Vagina (tissue), 2 donors: ENCODE measurements at places on chromosomes 16 and 17.

GRCh38 chr16:24504472-24505345 is 34.7 kb upstream of the RBBP6 start:
- no peaks in the 10 kb centered on the region for H3K36me3 ChIP-seq
- DNase-seq, result no peak
- H3K27ac ChIP-seq, result no peak overlapping the region
- H3K27me3 ChIP-seq, result no peaks in the 10 kb centered on the region
- no peak overlapping the region for H3K4me3 ChIP-seq

DNA sequence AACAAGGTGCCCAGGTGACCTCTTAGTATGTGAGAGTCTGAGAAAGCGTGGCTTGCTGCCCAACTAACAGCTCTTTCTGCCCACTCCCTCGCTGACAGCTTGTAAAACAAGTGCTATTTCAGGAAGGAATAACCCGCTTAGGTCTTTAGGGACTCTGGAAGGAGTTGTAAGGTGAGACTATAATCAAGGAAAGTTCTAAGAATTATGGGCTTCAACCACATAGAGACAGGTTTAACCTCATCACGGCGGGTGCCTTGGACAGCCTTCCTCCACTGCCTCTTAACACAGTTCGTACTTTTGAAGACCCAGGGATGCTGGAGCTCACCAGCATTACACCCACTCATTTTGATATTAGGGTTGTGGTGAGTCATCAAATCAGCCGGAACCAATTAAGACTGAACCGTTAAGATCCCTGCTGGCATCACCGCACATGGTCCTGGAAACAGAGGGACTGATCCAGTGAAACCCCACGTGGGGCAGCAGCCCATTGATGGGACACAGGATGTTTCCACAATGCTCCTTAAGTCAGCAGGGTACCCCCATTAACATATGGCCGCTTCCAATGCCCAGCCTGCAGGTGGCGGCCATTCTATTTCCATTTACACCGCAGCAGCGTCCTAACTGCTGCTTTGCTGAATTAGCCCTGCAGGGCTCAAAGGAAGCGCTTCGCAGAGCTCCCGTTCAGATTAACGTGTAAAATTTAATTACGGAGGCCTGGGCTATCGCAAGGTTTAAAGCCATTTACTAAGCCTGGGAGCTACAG is 176.6 kb upstream of the SDK2 start:
- H3K4me1 ChIP-seq, result no peaks in the 10 kb centered on the region
- no peaks in the 10 kb centered on the region for H3K36me3 ChIP-seq
- H3K27ac ChIP-seq, result no peak overlapping the region
- no peaks in the 10 kb centered on the region for H3K27me3 ChIP-seq
- DNase-seq, result no peak

DNA sequence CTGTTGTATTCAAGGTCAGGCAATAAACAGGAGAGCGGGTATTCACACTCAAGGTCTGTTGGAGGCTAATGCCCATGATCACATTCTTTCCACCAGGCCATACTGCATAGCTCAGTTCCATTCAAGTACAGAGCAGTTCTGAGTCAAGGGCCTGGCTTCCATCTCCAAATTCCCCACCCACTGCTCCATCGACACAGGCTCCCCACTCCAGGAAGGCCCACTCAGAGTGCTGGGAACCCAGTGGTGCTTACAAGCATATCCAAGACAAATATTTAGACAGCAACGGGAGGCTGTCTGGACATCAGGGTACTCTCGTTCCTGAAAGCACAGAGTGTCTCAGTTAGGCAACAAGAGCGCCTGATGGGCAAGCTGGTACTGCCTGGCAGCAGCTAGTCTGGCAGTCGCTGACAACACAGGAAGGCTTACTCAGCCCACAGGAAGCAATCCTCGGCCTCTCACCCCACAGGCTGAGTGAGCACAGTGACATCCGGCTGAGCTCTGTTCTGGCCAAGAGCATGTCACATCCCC is 40.9 kb downstream of the RFFL start:
- peaks cover 15% of the 10 kb centered on the region for H3K36me3 ChIP-seq
- H3K27me3 ChIP-seq, result no peaks in the 10 kb centered on the region
- peaks cover 37% of the 10 kb centered on the region for H3K4me1 ChIP-seq
- H3K4me3 ChIP-seq, result no peak overlapping the region
- H3K27ac ChIP-seq, result peak overlapping the region; percentile 64

GRCh38 chr17:44159519-44160210 is 10.8 kb upstream of the ASB16 start:
- no peaks in the 10 kb centered on the region for H3K4me1 ChIP-seq
- H3K36me3 ChIP-seq, result no peaks in the 10 kb centered on the region
- no peak overlapping the region for H3K27ac ChIP-seq
- H3K4me3 ChIP-seq, result no peak overlapping the region
- no peaks in the 10 kb centered on the region for H3K27me3 ChIP-seq

GRCh38 chr16:46927273-46927672 is 43.1 kb downstream of the GPT2 start:
- H3K27ac ChIP-seq, result no peak overlapping the region
- H3K4me1 ChIP-seq, result peaks cover 7% of the 10 kb centered on the region
- no peaks in the 10 kb centered on the region for H3K27me3 ChIP-seq

- no peaks in the 10 kb centered on the region for H3K36me3 ChIP-seq
- H3K4me1 ChIP-seq, result peaks cover 17% of the 10 kb centered on the region
- H3K4me3 ChIP-seq, result peak overlapping the region; percentile 69
- H3K27me3 ChIP-seq, result no peaks in the 10 kb centered on the region
Observed at GRCh38 chr16:28925386-28926228, 569 bp upstream of the RABEP2 start.

- no peak overlapping the region for H3K4me3 ChIP-seq
- H3K27me3 ChIP-seq, result no peaks in the 10 kb centered on the region
- H3K36me3 ChIP-seq, result no peaks in the 10 kb centered on the region
- H3K27ac ChIP-seq, result no peak overlapping the region
- no peak for DNase-seq
Observed at GRCh38 chr16:82542714-82543113, 84.1 kb upstream of the CDH13 start.

GRCh38 chr17:2074919-2075318 is 20.0 kb downstream of the HIC1 start:
- DNase-seq, result no peak
- H3K4me1 ChIP-seq, result peaks cover 39% of the 10 kb centered on the region
- no peak overlapping the region for H3K4me3 ChIP-seq
- no peaks in the 10 kb centered on the region for H3K27me3 ChIP-seq
- peak overlapping the region; percentile 82 for H3K27ac ChIP-seq
- H3K36me3 ChIP-seq, result peaks cover 16% of the 10 kb centered on the region

DNA sequence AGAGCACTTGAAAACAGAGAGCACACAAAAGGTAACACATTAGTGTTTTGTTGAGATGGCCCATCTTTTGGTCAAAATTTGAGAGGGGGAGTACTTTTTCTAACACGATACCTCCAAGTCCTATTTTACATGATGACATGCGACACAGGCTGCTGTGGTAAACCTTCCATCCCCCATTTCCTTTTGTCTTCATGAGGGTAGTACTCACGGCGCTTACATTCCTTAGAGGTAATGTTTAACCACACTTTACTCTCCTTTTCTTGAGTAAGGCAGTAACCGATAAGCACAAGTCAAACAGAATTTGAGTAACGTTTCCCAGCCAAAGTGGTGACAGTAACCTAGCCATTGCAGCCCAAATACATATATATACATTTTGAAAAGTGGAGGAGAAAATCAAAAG is 35.8 kb upstream of the PITPNM3 start:
- peaks cover 3% of the 10 kb centered on the region for H3K36me3 ChIP-seq
- no peak for DNase-seq
- no peaks in the 10 kb centered on the region for H3K27me3 ChIP-seq
- no peak overlapping the region for H3K4me3 ChIP-seq

DNA sequence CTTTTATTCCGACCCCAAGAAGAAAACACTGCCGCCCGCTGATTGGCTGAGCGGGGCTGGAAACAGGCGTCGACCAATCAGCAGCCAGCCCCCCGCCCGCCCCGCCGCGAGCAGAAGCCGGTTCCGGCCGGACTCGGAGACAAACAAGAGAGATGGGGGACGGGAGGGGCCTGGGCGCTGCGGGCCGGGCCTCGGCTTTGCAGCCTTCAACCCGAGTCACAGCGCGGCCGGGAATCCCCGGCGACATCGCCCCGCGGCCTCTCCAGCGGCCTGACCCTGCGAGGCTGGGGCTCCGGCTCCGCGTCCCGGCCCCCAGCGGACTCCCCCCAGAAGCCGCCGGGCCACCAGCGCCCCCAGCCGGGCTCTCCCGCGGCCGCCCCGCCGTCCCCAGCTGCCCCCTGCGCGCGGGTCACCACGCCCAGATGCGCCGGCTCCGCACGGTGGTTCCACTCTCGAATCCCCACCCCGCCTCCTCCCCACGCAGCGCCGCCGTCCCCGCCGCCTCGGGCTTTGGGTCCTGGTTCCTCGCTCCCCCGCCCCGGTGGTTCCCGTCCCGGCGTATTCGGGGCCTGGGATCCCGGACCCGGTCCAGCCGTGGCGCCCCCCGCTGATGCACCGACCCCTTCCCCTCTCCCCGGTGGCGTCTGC is 346 bp upstream of the SLC43A2 start:
- H3K27ac ChIP-seq, result peak overlapping the region; percentile 95
- H3K27me3 ChIP-seq, result no peaks in the 10 kb centered on the region
- H3K36me3 ChIP-seq, result no peaks in the 10 kb centered on the region
- DNase-seq, result no peak
- peak overlapping the region; percentile 69 for H3K4me3 ChIP-seq
